ENCODE measurements at places on chromosomes 3 and 15. TPM values are rescaled to one million over a fixed set of nuclear protein-coding genes. Genes with fewer than 3 reads are reported as not detected.

The CD86 gene
- total RNA-seq = 3.7 TPM

DNA sequence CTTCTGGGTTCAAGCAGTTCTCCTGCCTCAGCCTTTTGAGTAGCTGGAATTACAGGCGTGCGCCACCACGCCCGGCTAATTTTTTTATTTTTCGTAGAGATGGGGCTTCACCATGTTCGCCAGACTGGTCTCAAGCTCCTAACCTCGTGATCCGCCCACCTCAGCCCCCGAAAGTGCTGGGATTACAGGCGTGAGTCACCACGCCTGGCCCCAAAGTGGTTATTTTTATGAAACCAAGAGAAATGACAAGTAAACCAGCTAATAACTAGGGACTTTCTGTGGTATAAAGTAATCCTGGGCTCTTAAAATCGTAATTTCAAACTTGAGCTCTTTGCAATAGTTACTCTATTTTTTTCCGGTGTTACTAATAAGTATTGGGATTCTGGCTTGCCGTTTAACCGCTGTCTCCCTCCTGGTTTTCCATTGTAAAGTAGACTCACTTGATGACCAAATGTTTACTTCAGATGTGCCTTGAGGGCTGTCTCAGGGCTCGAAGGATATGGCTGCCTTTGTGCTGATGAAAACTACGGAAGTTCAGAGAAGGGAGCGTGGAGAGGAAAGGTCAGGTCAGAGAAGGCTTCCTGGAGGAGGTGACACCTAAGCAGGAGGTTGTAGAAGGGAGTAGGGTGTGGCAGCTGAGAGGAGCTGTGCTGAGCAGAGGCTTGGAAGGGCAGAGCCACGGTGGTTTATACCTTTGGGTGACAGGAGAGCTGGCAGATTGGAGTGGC lies 4.2 kb downstream of the ZSCAN2 start:
- DNase-seq = no peak

DNA sequence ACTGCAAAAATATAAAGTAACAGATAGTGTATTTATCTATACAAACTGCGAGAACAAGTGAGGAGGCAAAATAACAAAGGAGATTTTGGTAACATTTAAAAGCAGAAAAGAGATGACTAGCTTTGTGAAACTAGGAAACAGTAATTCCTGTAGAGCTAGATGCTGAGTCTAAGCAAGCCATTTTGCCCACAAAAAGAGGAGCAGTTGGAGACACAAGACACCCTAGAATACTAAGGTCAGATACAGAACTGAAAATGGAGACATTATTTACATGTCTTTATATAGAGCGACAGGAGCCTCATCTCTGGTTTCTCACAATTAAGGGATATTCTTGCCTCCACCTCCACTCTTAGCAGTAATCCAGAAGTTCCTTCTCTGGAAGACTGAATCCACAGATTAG lies 732.4 kb upstream of the GBE1 start:
- no peak for DNase-seq

GRCh38 chr15:77525400-77525811 lies 104.7 kb downstream of the HMG20A start:
- DNase-seq = no peak

The ERICH6 gene
- not detected for total RNA-seq
